ENCODE measurements at places on chromosomes 16 and 17. TPM values are rescaled to one million over a fixed set of nuclear protein-coding genes. Genes with fewer than 3 reads are reported as not detected.

Gene TP53TG3D
- 1.5 TPM for polyA plus RNA-seq

Gene GPR139
- not detected for polyA plus RNA-seq

Gene NLRC5
- 11.3 TPM for polyA plus RNA-seq

Gene TEKT5
- polyA plus RNA-seq, result 0.22 TPM

Gene C16orf54
- 0.55 TPM for polyA plus RNA-seq

Gene CTU2
- 11.0 TPM for polyA plus RNA-seq

Gene VTN
- polyA plus RNA-seq, result 0.22 TPM

Gene GUCY2D
- polyA plus RNA-seq, result 0.59 TPM

Gene ADORA2B
- polyA plus RNA-seq, result 11.6 TPM

Gene APOH
- polyA plus RNA-seq, result not detected

Gene MYL4
- polyA plus RNA-seq, result 0.12 TPM

Gene CXCL16
- polyA plus RNA-seq, result 20.3 TPM

Gene ZNF750
- polyA plus RNA-seq, result 111 TPM

Gene TTLL6
- 0.02 TPM for polyA plus RNA-seq

Gene MARVELD3
- polyA plus RNA-seq, result 4.2 TPM

Gene ABCA6
- polyA plus RNA-seq, result 2.9 TPM

Gene GSG1L
- polyA plus RNA-seq, result 0.12 TPM

Gene PGAP6
- 44.3 TPM for polyA plus RNA-seq

Gene TBC1D28
- not detected for polyA plus RNA-seq

Gene DPEP3
- 0.01 TPM for polyA plus RNA-seq

Gene TLCD1
- 16.9 TPM for polyA plus RNA-seq

Gene TSEN54
- polyA plus RNA-seq, result 25.1 TPM

Gene MYH13
- polyA plus RNA-seq, result 0.08 TPM

Gene GDPD1
- 0.44 TPM for polyA plus RNA-seq

Gene GAST
- polyA plus RNA-seq, result not detected

Gene PABPN1L
- 0.04 TPM for polyA plus RNA-seq

Gene MVP
- 63.3 TPM for polyA plus RNA-seq

Gene KRT39
- polyA plus RNA-seq, result not detected

Gene CDC6
- 5.1 TPM for polyA plus RNA-seq

Gene CACNG1
- polyA plus RNA-seq, result not detected

Gene GLP2R
- 0.18 TPM for polyA plus RNA-seq

Gene CCL1
- not detected for polyA plus RNA-seq

Gene HCRT
- not detected for polyA plus RNA-seq

Gene ZG16B
- 0.77 TPM for polyA plus RNA-seq

Gene PPP1R1B
- polyA plus RNA-seq, result 1.2 TPM

Gene ZNF23
- 8.1 TPM for polyA plus RNA-seq

Gene PNMT
- polyA plus RNA-seq, result 2.2 TPM

Gene ABCA10
- polyA plus RNA-seq, result 2.5 TPM

Gene KRT25
- not detected for polyA plus RNA-seq

Gene RNF157
- 0.20 TPM for polyA plus RNA-seq

Gene ACSM2A
- not detected for polyA plus RNA-seq

Gene SKAP1
- polyA plus RNA-seq, result 1.1 TPM

Gene PSKH1
- 13.7 TPM for polyA plus RNA-seq

Gene CCDC200
- polyA plus RNA-seq, result not detected

Gene ACSM2B
- polyA plus RNA-seq, result 0.06 TPM

Gene KRT222
- 0.43 TPM for polyA plus RNA-seq

Gene CHP2
- polyA plus RNA-seq, result 0.16 TPM

Gene ENKD1
- 10.6 TPM for polyA plus RNA-seq

Gene IRX6
- polyA plus RNA-seq, result 0.75 TPM

Gene MYO18A
- polyA plus RNA-seq, result 86.4 TPM

Gene ZNF668
- 5.8 TPM for polyA plus RNA-seq

Gene TP53TG3F
- 0.07 TPM for polyA plus RNA-seq

Gene CSH1
- polyA plus RNA-seq, result not detected

Gene RNF213
- polyA plus RNA-seq, result 54.7 TPM

Gene NOD2
- polyA plus RNA-seq, result 11.0 TPM

Gene PPL
- polyA plus RNA-seq, result 561 TPM

Gene SMPD3
- polyA plus RNA-seq, result 4.0 TPM

Gene PRSS27
- 500 TPM for polyA plus RNA-seq

Gene RND2
- 0.54 TPM for polyA plus RNA-seq
